NCI-H1092 treated with DMSO at 0.1 percent for 48 hours (cell line): ENCODE measurements at places on chromosomes 7 and 10.

GRCh38 chr7:134789967-134790685 lies 10.7 kb downstream of the CALD1 start:
- DNase-seq, result no peak

DNA sequence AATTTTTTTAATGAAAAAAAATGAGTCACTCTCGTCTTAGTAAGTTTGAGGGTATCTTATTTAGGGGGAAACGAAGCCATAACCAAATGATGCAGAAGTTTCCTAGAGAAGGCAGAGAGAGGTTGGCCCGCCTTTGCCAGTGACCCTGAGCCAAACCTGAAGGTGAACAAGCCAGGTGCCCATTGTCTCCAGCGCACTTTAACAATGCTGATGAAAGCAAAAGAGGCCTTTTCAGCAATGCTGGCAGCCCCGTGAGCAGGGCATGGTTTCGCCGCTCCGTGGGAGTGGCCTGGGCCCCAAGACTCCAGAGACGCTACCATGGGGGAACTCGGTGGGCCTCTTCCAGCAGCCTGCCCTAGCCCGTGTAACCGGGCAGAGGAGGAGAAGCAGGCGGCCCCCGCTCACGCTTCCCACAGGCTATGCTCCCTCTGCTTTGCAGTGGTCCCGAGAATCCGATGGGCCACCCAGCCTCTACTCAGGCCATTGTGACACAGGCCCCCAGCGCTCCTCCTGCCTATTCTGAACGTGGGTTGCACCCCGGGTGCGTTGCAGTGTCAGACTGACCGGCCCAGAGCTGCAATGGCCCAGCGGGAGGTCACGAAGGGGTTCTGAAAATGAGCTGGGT lies 14.0 kb upstream of the UNCX start:
- no peak for DNase-seq

DNA sequence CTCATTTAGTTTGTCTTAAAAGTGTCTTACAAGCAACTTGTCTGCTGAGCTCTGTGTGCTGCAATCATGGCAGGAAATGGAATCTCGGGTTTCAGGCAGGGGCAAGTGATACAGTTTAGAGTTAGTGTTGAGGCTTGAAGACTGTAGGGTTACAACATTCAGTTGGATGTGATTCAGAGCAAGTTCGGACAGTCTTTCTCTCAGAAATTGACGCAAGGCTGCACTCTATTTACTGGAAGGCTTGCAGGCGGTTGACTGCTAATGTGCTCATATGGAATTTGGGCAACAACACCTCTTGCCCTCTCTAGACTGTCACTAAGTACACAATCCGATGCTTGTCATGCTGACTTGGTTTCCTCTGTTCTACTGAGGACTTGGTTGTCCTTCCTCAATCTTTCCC lies 161.7 kb upstream of the BMPER start:
- no peak for DNase-seq

- no peak for DNase-seq
Measured at GRCh38 chr10:3542185-3542611, 242.8 kb downstream of the KLF6 start.

- DNase-seq, result no peak
Measured at GRCh38 chr7:139757968-139758367, 19.8 kb downstream of the HIPK2 start.

GRCh38 chr7:72267291-72267800 lies 144.8 kb downstream of the CALN1 start:
- no peak for DNase-seq

DNA sequence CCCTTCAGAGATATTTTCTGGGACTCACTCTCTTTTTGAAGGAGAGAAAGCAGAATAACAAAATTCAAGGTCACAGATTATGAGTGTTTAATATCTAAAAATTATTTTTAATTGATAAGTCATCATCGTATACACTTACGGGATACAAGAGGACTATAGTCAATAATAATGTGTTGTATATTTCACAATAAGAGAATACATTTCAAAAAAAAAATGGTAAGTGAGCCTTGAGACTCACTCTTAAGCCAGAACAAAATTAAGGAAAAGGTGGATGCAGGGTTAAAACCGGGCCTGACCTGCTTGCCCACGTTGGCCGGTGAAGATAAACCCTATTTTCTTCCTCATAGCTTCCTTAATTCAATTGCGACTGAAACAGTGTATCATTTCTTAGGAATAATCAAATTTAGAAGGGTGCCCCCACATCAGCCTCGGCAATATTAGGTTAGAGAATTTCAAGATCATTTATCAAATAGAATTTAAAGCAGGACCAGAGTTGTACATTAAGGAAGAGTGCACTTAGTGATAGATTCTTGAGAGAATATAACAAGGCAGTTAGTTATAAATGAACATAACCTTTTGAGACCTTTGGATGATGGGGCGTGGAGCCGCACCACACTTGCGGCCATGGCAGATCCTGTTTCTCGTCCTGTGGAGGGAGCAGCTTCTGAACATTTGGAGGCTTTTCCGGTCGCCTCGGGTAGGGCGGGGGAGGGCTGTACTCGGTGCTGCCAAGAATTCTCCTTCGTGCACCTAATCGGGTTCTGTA lies 321.8 kb downstream of the PAXIP1 start:
- no peak for DNase-seq

DNA sequence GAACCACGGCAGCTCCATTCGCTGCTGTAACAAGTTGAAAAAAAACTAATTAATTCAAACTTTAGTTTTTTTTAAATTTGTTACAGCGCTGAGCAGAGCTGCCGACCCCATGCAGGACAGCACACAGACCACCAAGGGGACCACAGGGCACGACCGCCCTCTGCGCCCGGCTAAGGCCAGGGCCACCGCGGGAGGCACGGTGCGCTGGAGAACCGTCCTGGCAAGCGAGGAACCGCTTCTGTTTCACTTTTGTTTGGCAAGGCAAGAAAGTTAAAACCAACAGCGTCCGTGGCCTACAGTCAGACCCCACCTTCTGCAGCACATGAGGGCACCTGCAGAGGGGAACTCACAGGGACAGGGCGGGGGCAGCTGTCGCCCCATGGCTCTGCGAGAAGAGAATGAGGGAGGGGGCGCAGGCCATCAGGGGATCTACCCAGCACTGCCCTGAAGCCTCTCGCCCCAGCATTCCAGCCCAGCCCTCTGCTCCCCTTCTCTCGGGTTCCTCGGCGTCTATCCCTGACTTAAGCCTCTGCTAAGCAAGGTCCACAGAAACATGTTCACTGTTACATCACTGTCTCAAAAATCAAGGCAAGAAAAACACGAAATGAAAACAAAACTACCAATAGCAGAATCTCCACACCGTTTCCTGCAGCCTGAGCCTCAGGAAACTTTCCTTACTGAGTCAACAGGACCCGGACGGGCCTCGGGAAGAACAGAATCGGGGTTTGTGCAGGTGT lies 204.4 kb downstream of the DIP2C start:
- no peak for DNase-seq

DNA sequence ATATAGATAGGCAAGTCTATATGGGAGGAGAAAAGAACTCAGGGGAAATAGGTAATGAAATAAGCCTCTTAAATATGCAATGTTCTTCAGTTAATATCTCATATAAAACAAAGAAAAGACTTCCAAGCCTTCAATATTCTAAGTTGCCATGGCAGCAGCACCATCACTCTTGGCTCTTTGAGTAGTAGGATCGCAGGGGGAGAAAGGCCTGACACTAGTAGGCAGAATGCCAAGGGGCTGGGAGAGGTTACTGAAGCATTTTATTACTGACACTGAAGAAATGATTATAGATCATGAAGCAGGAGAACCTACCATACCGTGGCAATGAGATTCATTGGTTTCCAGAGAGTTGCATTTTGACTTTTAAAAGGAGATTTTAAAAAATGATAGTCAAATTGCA lies 193.9 kb downstream of the NXPH1 start:
- peak; percentile 80 for DNase-seq

- no peak for DNase-seq
Measured at GRCh38 chr10:87546210-87546609, 41.5 kb downstream of the MINPP1 start.

DNA sequence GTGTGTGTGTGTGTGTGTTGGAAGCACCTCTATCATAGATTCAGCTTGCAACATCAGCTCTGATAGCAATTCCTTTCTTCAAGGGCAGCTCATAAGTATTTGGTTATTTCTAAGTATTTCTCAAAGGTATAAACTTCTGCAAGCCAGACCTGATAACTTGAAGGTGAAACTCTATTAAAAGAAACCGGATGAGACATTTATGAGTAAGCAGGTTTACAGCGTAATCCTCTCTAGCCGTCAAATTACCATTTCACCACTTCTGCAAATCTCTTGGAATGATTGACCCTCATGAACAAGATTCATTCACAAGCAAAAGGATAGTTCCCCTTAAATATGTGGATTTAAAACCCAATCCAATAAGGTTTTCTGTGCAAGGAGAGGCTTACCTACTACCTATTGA lies 23.1 kb downstream of the PDE1C start:
- no peak for DNase-seq

DNA sequence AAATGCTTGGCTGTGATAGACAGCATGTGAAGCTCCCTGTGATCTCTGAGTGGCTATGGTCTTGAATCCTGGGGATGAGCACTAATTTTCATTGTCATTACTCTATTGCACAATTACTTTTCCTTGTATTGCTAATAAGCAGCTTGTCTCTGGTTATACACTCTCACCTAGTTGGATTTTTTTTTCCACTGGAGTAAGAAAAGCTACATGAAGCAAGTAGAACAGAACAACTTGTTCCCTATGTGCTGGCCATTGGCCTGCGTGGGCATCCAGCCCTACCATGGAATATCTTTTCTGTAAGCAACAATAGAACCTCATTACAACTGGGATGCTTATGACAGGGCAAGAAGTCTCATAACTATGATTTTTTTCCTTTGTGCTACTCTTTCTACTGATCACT lies 807.4 kb downstream of the TNS3 start:
- DNase-seq, result no peak

GRCh38 chr10:12617191-12618175 lies 268.1 kb downstream of the CAMK1D start:
- peak; percentile 17 for DNase-seq

DNA sequence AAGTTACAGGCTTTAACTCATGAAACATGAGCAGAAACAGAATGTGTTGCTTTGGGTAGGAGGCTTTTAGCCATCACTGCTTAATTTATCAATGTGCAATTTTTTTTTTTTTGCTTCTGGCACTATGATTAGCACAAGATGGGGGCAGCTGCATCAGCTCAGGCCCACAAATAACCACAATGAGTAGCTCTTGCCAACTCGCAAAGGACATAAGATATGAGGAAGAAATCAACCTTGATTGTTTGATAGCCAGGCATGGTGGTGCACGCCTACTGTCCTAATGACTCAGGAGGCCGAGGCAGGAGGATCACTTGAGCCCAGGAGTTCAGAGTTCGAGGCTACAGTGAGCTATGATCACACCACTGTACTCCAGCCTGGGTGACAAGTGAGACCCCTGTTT lies 12.3 kb downstream of the NOD1 start:
- no peak for DNase-seq

DNA sequence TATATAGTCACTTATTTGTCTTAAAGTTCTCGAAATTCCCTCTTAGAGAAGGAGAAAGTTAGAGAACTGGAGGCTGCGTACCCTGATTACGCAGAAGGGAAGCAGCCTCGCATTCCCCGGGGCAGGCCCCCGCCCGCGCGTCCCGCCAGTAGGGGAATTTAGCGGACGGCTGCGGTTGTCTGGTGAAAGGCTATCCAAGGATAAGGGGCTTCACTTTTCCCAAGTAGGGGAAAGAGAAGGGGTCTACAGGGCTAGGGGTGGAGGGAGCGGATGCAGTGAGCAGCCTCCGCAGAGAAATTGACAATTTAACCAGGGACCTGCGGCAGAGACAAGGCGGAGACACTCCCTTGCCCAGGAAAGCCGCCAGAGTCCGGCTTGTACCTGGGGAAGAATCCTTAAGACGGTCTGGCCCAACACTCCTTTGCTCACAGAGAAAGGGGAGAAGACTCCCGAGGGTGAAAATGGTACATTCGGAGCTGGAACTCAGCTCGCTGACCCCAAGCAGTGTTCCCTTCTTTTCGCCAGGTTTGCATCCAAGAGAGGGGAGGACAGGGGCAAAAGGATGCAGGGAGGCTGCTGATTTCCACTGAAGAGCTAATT lies 994 bp upstream of the MAGI2 start:
- no peak for DNase-seq

DNA sequence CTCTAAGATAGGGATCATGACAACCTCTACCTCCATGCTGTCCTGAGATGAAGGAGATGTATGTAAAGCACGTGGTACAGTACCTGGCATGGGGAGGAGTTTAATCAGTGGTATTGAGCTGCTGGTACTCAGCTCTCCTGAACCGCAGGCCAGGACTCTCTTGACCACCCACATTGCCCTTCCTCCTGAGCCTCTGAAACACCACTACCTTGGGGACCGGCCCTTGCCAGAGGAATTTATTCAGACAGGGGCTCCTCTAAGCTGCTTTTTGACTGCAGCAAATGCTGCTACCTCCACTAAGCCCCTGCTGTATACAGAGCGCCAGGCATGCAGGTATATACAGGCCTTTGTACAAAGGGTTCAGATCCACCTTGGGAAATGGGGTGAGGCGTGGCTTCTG lies 36.7 kb downstream of the COL13A1 start:
- DNase-seq, result no peak

GRCh38 chr10:126163506-126163905 lies 224.8 kb downstream of the ADAM12 start:
- no peak for DNase-seq

DNA sequence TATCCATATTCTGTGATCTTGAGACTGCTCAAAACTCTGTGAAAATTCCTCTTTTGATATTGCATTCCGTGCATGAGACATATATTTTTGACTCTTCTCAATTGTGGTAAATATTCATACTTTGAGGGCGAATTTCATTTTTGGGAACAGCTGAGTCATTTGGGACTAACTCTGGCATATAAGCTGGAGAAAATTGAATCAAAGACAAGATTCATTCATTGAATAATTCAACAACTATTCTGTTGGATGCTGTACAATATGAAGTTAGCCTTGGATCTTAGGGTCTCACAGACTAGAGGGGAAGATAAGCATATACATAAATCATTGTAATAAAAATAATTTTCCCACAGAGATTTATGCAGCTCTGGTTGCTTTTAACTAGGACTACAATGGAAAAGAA lies 183.2 kb upstream of the NEBL start:
- DNase-seq, result no peak

- no peak for DNase-seq
Measured at GRCh38 chr10:44923611-44924010, 12.5 kb downstream of the TMEM72 start.

DNA sequence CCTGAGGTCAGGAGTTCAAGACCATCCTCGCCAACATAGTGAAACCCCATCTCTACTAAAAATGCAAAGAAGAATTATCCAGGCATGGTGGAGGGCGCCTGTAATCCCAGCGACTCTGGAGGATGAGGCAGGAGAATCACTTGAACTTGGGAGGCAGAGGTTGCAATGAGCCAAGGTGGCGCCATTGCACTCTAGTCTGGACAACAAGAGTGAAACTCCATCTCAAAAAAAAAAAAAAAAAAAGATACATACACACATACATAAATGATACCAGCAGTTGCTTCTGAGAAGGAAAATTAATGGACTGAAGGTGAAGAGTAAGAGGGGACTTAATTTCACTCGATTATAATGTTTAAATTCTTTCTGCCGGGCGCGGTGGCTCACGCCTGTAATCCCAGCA lies 40.2 kb upstream of the PAX2 start:
- no peak for DNase-seq

- no peak for DNase-seq
Measured at GRCh38 chr7:120014925-120015465, 258.0 kb upstream of the KCND2 start.

- no peak for DNase-seq
Measured at GRCh38 chr10:65501259-65501658, 1424.6 kb upstream of the LRRTM3 start.
